ENCODE measurements at places on chromosomes 12 and 14. TPM values are rescaled to one million over a fixed set of nuclear protein-coding genes. Genes with fewer than 3 reads are reported as not detected.
A peak's percentile ranks its signal among the peaks of the same experiment; 100 is the strongest.

DNA sequence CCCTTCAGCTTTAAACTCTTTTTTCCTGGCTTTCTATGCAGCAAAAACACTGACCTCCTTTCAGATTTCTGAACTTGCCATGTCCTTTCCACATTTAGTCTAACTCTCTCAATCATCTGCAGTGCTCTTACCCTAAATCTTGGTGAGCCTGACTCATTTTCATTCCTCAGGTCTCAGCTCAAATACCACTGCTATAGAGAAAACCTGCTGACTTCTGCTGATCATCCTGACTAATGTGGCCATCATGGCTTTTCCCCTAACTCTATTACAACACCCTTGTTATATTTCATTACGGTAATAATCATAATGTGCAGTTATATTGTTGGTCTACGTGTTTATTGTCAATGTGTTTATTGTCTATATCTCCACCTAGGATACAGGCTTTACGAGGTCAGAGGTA is 207.3 kb upstream of the OR4E1 start:
- no peak for DNase-seq

GRCh38 chr14:70148911-70149595 is 39.7 kb downstream of the SLC8A3 start:
- no peak for DNase-seq

- DNase-seq, result peak; percentile 71
Measured at GRCh38 chr12:115227137-115227615, 543.2 kb upstream of the TBX3 start.

DNA sequence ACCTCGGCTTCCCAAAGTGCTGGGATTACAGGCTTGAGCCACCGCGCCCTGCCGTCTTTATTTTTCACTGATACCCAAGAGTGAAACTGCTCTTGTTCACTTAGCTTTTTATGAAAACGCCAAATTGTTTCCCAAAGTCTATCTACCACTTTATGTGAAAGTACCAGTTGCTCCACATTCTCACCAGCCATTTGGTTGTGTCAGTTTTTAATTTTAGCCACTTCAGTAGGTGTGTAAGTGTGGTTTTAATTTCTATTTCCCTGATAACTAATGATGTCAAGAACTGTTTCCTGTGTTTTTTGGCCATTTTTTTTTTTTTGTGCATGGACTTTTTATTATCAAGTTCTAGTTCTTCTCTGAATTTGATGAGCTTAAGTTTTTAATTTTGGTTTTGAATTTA is 17.1 kb downstream of the CAND1 start:
- no peak for DNase-seq

GRCh38 chr14:73472185-73473114 is 14.1 kb upstream of the NUMB start:
- DNase-seq, result peak; percentile 46

GRCh38 chr12:56894698-56895368 is 39.4 kb downstream of the SDR9C7 start:
- no peak for DNase-seq

DNA sequence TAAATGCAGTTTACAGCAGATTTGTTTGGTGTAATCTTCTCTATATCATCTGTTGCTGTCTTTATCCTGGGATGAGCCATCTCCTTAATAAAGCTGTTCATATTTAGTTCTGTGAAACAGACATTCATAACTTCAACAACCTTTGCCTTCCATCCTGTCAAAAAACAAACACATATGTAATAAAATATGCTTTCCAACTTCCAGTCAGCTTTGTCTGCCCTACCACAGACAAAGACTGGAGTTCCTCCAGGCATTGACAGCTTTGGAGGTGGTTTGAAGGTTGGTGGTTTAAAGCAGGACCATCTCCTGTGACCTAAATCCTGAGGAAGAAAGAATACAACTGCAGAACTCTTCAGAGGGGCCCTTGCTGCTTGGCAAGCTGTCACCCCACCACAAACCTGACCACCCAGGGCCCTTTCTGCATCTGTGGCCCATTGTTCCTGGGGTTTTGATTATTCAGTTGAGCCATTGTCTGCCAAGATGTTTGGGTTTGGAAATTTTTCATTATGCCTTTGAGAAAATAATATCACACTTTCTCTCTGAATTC is 28.2 kb upstream of the PTGR2 start:
- DNase-seq, result peak; percentile 69

GRCh38 chr12:46212108-46212982 is 56.5 kb downstream of the SLC38A1 start:
- DNase-seq, result no peak

GRCh38 chr14:55340482-55340881 is 69.3 kb downstream of the FBXO34 start:
- no peak for DNase-seq

DNA sequence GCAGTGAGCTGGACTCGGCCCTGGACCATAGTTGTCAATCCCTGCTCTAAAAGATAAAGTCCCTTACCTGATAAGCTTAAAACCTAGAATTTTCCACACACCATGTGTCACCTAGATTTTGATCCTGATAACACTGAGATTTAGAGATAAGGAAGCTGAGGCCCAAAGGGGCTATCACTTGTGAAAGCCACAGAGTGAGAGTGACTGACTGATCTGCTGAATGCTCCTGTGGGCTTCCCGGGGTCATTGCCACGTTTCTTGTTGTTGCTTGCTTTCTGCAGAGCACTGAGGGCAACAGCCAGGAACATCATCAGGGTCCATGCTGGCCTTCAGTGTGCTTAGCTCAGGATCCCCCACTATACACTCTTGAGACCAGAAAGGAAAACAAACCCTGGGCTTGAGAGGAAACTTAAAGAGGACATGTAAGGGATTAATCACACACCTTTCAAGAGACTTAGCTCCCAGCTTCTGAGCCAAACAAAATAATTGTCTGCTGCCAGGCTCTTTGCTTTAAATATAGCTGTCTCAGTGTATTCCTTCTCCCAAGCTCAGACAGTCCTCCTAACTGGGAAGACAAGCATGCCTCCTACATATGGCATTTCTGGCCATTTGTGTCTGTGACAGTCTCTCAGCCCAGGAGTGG is 82.6 kb upstream of the ARHGAP5 start:
- no peak for DNase-seq

- DNase-seq, result no peak
Measured at GRCh38 chr14:77988096-77988870, 181.9 kb upstream of the NRXN3 start.

DNA sequence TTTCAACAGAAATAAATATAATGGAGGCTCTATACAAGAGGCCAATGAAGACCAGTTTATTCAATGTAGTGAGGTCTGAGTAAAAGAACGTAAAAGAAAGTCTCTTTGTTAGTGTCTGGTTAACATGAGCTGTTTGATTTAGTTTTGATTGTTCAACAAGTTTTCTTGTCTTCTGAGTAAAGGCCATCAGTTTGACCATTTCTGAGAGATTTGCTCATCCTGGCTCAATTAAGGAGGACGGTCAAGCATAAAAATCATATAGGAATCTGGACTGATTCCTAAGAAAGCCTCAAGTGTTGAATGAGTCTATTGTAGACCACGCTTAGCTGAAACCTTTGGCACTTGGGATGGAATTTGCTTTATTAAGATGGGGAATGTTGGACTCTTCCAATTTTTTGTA is 32.5 kb upstream of the FGF23 start:
- no peak for DNase-seq

GRCh38 chr12:64808110-64808509 is 16.3 kb upstream of the TBC1D30 start:
- DNase-seq, result no peak

GLT8D2 gene
- total RNA-seq, result 40.1 TPM

CLEC1B gene
- not detected for total RNA-seq

APOLD1 gene
- total RNA-seq, result 10.6 TPM

CMA1 gene
- total RNA-seq, result not detected

TOMM20L gene
- not detected for total RNA-seq

BIN2 gene
- total RNA-seq, result 0.08 TPM

MYRFL gene
- not detected for total RNA-seq

TEAD4 gene
- total RNA-seq, result 51.2 TPM

CFAP73 gene
- total RNA-seq, result not detected

P2RX4 gene
- total RNA-seq, result 80.6 TPM

Data from SJSA1 (cell line).